Mammary epithelial cell (primary cell): ENCODE measurements at places on chromosomes 3 and 15.

- no peak for DNase-seq
Observed at GRCh38 chr3:42714171-42714852, 11.7 kb upstream of the HHATL start.

DNA sequence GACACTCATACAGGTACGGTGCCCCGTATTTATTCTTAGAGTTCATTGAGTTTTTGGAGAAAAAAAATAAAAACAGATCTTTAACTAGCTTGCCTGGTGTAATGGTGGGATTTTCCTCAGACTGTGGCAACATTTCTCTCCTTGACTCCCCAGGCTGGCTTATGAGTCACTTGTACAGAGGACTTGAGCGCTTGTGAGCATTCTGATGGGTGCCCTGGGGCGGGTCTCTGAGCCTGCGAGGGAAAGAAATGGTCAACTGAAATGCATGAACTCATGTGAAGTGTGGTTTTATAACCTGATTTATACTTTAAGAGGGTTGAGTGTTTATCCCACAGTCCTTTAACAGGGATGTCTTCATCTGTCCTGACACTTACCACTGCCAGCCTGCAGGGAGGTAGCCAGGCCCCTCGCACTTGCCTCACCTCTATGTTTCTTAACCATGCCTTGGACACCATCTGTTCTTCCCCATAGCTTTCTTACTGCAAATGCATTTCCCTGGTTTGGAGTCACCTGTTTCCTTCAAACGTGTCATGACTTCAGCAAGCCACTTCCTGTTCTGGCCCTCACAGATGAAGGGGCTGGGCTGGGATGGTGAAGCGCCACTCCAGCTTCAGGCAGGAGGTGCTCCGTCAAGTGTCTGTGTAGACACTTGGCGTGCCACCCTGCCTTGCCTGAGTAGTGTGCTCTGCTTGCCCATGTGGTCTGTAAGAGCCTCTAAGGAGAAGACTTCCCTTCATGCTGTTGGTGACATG lies 118.7 kb downstream of the PDE8A start:
- DNase-seq = no peak

GRCh38 chr3:69723389-69723788 lies 15.9 kb upstream of the MITF start:
- no peak for DNase-seq

DNA sequence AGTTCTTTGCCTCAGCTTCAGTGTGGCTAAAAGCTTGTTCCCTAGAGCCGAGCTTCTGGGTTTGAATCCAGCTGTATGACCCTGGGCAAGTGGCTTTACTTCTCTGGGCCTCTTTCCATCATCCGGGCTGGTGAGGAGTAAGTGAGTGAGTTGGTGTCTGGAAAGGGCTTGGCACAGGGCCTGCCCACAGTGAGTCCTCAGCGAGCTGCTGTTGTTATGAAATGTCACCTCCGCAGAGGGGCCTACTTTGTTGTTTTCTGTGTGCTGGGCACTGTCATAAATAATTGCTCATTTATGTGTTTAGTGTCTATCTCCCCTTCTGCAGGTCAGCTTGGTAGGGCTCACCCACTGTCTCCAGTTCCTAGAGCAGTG lies 31.7 kb downstream of the SLC6A6 start:
- DNase-seq = peak; percentile 33

DNA sequence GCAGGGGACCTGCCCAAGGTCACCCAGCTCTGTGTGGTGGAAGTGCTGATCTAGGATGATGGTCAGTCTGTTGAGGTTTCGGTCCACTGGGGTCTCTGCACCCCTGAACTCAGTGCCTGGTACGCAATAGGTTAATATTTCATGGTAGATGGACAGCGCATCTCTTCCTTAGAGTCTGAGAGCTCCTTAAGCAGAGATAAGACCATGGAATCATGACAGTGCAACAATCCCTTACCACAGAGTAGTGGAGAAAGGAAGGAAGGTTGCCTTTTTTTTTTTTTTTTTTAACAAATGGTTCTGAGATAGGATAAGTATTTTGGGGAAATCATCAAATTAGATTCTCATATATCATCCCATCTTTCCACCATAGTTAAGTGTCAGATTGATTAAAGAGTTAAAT lies 79.8 kb upstream of the SLC6A1 start:
- DNase-seq = no peak

- peak; percentile 1 for DNase-seq
Observed at GRCh38 chr15:97126553-97127233, 796.2 kb downstream of the NR2F2 start.
